T-cell (primary cell): ENCODE measurements at places on chromosomes 6 and 20. TPM values are rescaled to one million over a fixed set of nuclear protein-coding genes. Genes with fewer than 3 reads are reported as not detected.
A peak's percentile ranks its signal among the peaks of the same experiment; 100 is the strongest.

FOXS1 gene
- not detected for total RNA-seq

DNA sequence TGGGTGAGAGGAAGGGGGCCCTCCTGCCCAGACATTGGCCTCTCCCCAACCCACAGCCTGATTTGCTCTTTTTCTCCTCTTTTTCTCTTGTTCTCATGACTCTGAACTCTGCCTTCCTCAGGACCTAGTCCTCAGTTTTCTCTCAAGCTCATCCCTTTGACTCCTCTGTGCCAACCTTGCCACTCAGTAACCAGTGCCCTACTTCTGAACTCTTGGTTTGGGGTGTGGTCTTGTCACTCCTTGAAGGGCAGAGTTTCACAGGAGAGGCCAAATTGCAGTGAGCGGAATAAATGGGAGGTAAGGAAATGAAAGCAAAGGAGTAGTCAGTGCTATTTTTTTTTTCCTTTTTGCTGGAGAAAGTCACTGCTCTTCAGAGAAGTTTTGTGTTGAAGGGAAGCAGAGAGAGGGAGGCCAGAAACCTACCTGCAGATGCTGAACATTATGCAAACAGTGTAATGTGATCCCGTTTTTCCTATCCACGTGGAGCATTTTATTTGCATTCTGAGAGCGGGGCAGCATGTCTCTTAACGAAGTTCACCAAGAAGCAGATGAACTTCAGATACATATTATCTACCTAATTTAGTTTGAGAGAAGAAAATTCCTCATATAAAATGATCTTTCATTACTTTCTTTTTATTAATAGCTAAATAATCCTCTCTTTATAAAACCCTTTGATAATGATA, 26.9 kb downstream of the CFAP61 start:
- no peak for DNase-seq

DNA sequence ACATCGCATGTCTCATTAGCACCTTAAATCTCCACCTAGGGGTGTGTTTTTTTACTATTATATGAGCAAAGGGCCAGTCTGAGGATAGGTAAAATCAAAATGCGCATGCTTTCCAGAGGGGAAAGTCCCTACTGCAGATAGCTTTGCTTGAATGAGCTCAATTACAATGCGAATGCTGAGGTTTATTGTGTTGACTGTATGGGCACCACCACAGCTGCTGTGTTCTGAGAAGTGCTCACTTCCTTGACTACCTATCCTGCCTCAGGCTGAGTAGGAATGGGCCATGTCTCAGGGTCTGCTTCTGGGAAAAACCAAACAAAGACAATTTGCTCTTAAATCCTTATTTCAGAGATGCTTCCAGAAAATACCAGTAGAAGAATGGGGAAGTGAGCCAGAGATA, 36.6 kb downstream of the MOCS1 start:
- no peak for DNase-seq

DNA sequence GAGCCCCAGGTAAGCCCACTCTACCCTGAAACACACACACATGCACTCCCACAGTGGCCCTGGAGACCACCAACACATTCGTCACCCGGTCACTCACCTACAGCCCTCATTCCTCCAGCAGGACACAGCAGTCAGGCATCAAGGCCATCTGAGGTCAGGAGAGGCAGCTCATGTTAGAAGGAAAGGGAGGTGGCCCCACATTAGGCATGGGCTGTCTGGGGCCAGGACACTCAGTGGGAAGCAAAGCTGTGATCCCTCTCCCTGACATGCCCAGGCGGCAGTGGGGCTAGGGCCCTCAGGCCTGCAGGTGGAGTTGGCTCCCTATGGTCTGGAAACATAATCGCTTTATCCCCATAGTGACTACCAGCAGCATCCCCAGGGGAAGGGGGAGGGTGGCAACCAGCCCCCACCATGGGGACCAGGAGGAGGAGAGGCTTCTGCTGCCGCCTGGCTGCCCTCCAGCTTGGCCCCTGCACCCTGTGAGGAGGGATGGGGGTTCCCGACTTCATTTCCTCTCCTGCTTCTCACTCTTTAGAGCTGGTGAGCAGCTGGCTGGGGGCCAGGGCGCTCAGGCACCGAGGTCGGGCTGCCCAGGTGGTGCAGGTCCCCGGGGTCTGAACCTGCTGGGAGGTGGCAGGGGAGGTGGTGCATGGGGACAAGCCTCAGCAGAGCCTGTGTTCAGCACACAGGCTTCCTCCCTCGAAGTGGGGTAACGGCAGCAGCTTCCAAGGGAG, 76.6 kb upstream of the CST7 start:
- DNase-seq = no peak

GRCh38 chr6:78948785-78949184, 81.4 kb downstream of the IRAK1BP1 start:
- no peak for DNase-seq

DNA sequence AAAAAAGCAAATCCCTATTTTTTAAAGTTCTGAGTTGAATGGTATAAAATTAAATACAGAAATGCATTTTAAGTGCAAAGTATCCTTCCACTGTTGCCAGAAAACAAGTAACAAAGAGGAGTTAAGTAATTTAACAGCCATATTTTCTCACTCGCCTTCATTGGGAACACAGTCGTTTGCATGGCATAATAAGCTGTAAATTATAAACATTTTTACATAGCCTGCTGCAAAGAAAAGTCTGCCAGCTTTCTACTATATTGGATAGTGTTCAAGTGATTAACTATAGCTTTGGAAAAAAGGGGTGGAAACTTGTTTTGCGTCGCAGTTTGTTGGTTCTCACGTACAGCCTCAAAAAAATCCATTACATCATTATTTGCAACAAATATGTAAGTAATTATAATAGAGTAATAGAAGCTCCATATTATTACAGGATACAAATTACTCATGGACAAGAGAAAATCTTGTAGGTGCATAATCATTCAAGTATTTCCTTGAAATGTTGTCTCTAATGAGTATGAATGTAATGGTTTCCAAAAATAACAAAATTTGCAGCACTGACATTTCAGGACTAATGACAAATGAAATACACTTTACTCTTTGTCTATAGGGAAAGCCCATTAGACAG, 139.3 kb downstream of the PDSS2 start:
- DNase-seq = no peak

DNA sequence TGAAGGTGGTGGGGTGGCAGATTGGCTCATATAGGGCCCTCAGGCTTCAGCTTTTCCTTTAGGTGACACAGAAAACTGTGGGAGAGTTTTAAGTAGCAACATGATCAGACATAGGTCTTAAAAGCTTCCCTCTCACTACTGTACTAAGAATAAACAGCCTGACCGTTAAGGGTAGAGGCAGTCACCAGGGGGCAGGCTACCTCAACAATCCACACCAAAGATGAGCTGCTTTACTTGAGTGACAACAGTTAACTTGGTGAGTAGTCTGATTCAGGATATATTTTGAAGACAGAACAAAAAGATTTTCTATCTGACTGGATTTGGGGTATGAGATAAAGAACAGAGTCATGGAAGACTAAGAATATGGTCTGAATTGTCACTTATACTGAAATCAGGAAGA, 193.1 kb upstream of the SHLD1 start:
- peak; percentile 37 for DNase-seq

DNA sequence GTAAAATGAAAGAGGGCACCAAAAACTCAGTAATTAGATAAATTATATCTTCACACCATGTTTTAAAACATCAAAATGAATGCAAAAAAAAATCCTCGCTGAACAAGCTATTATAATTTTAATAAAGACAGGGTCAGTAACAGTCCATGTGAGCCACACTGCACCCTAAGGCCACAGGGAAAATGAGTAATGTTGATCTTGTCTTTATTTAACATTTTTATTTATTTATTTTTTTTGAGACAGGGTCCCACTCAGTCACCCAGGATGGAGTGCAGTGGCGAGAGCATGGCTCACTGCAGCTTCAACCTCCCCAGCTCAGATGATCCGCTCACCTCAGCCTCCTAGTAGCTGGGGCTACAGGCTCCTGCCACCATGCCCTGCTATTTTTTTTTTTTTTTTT, 8.7 kb upstream of the NFATC2 start:
- DNase-seq = no peak

MUC21 gene
- total RNA-seq = not detected

GRCh38 chr6:83429857-83430610, 817 bp downstream of the ME1 start:
- DNase-seq = no peak

DNA sequence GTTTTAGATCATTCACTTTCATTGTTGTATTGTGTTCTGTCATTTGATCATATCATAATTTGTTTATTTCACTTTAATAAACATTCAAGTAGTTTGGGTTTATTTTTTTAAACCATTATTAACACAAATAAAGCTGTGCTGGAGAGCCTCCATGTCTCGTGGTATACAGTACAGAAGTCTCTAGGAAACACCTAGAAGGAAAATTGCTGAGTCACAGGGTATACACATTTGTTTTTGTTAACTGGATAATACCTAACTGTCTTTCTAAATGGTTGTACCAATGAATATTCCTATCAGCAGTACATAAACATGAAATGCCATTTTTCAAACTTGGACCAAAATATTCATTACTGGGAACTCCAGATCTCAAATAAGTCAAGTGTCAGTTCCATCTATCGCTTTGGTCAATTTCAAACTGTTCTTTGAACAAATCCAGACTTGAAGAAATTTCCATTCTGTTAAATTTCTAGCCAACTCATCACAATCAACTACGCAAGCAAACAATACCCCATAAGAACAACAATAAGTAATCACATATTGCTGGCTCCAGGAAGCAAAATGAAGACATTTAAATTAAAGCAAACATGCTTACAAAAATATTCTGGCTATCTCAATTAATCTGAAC, 138.1 kb downstream of the ATXN1 start:
- DNase-seq = no peak

OPN5 gene
- not detected for total RNA-seq

DNA sequence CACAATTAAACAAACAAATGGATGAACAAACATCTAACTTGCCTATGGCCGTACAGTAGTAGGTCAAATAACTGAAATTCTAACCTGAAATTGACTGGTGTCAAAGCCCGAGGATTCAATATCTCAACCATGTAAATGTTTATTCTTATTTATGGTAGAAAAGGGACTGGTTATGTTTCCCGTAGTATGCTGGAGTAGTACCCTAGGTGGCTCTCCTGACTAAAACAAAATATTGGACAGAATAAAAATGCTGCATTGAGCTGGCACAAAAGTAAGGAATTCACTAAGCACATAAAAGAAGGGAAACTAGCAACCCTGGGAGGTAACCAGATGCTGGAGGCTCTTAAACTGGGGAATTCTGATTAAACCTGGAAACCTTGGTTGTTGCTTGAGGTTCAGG, 117.1 kb upstream of the PREP start:
- DNase-seq = no peak

HRH3 gene
- not detected for total RNA-seq
